A549 treated with ZK216348 at 1 μM for 4 hours (cell line): ENCODE measurements at places on chromosomes 16 and 17. TPM values are rescaled to one million over a fixed set of nuclear protein-coding genes. Genes with fewer than 3 reads are reported as not detected.

Gene IGF2BP1
- total RNA-seq = 58.9 to 90.0 TPM (median 79.9 TPM) in 5 replicates

Gene CNTNAP1
- total RNA-seq = 3.5 to 6.5 TPM (median 6.0 TPM) in 5 replicates

Gene C17orf107
- 0.13 to 0.41 TPM (median 0.36 TPM) in 5 replicates for total RNA-seq

Gene TM4SF5
- total RNA-seq = 0.44 to 1.2 TPM (median 0.78 TPM) in 5 replicates

Gene ADAD2
- not detected in 5 replicates for total RNA-seq

Gene MEFV
- not detected in 5 replicates for total RNA-seq

Gene LUC7L
- 39.5 to 57.0 TPM (median 47.1 TPM) in 5 replicates for total RNA-seq
